GM12878 (cell line): ENCODE measurements at places on chromosomes 12 and 14.

GRCh38 chr12:1911598-1912575 is 6.6 kb downstream of the CACNA2D4 start:
- DNase-seq: no peak

DNA sequence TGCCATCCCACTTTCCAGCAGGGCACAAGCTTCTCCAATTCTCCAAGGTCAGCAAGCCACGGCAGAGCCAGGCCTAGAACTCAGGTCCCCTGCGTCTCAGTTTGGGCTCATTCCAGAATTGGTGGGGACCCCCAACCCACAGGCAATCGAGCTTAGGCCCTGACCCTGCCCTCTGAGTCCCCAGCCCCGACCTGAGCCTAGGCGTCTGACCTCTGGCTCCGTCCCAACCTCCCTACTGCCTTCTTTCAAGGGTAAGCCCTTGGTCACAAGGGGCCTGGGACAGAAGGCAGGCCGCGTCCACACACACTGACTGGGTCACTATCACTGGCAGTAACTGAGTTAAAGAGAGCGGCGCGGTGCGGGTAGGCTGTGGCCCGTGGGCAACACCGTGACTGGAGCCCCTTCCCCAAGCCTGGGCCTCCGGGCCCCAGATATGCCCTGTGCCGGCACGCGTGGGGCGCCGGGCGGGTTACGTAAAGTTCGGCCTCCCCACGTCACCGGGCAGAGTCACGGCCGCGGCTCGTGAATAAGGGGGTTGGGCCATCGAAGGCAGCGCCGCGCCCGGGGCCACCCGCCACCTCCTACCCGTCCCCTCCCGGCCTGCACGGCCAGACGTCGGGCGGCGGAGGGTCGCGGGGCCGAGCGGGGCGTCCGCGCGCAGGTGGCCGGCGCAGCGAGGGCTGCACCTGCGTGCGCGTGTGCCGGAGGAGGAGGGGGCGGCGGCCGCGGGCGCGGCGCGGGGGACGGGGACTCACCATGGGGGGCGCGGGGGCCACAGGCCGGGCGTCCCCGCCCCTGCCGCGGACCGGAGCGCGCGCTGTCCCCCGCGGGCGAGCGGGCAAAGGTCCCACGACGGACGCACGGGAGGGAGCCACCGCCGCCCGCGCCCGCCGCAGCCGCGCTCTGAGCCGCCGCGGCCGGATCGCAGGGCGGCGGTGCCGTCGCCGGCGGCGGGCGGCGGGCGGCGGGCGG is 516 bp downstream of the ANKRD9 start:
- no peak for DNase-seq

GRCh38 chr14:88630565-88630964 is 67.7 kb downstream of the ZC3H14 start:
- DNase-seq: peak; percentile 13

DNA sequence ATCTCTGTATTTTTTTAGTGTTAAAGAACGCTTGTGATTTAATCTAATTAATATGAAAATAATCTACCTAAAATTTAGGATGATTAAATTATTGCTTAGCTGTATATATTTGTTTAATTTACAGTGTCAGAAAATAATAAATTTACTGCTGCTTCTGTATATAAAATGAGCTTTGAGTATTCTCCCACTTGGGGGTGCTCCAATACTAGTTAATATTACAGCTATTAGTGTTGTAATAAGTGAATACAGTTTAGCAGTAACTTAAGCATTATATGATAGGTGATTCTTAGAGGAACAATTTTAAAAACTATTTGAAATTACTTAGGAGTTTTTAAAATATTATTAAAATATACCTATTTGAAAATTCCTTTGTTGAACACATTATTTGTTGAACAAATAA is 62.2 kb downstream of the PAPOLA start:
- DNase-seq: no peak

GRCh38 chr14:81772381-81772780 is 238.7 kb upstream of the SEL1L start:
- no peak for DNase-seq

- no peak for DNase-seq
Measured at GRCh38 chr14:59305231-59305630, 116.8 kb downstream of the DAAM1 start.

DNA sequence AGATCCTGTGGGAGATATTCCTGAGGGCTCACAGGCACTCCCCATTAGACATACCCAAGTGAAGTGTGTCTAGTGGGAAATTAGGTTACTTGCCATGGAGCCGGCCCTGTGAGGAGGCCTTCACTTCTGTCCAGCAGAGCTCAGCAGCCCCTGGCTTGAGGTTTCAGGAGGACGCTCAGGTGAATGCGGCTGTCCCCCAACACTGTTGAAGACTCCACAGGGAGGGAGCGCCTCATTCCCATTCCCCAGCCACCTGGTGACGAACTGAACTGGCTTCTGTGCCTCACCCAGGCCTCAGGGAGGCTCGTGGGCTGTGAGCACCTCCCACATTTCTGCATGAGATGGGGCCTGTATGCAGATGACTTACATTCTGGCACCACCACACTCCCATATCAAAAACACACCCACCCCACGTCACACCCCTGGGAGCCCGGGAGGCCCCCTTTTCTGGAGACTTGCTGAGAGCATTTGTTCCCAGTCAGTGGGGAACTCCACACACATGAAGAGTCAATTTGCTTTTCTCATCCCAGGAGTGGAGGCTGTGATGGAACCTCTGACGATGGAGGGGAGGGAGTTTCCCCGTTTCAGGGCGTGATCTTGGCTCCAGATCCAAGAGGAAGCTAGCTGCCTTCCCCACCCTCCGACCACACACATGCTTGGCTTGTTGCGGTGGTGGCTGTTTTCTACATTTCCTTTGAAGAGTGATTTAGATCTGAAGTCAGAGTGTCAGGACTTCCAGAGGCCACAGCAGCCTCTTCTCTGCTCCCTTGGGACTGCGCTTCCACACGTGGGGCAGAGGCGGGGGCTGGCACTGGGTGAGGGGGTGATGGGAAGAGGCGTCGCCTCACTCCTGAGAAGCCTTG is 120.7 kb downstream of the ADGRD1 start:
- no peak for DNase-seq

DNA sequence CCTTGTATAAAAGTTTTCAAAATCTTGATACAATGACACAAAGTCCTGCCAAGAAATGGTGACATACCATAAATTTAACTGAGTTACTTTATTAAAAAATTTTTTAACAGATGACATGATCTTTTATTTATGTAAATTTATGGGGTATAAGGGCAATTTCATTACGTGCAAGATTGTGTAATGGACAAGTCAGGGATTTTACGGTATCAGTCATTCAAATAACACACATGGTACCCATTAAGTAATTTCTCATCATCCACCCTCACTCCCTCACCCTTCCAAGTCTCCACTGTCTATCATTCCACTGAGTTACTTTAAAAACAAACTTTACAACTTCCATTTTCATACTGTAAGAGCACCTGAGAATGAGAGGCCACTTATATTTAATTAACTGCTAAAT is 37.4 kb downstream of the SPTLC2 start:
- no peak for DNase-seq

- no peak for DNase-seq
Measured at GRCh38 chr12:44873898-44874297, 2.2 kb downstream of the NELL2 start.

DNA sequence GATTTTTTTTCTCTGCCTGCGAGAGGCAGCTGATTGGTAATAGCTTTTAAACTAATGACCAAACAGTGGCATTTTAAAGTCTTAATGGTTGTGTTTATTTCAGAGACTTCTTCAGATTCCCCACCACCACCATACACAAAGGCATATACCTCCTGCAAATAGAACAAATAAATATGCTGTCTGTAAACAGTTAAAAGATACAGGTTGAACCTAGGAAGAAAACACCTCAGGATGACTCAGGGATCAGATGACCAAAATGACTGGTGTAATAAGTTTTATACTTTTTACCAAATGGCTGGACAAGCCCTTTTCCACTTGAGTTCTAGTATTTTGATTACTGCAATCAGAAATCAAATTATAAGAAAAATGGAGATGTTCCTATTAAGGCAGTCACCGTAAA is 364.1 kb downstream of the PAWR start:
- DNase-seq: no peak

- no peak for DNase-seq
Measured at GRCh38 chr12:94795520-94795919, 145.2 kb upstream of the TMCC3 start.

GRCh38 chr12:107679336-107679735 is 6.3 kb upstream of the PWP1 start:
- no peak for DNase-seq

DNA sequence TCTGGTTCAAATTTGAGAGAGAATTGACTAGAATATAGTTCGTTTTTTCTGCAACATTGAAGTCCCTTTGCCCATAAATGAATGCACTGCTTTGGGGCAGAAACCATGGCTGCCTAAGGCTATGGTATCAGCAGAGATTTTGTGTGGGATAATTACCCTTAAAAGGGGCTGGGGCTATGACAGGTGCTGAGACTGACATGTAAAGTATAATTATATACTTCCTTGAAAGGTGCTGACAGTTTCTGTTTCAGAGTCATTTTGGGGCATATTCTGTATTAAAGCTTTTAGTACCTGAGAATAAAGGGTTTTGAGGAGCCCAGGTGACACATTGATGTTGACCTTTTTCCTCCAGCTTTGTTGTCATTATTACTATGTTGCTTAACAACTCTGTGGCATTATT is 150.3 kb upstream of the PTPRQ start:
- peak; percentile 43 for DNase-seq

- DNase-seq: no peak
Measured at GRCh38 chr12:105552056-105552455, 221.6 kb downstream of the C12orf75 start.

DNA sequence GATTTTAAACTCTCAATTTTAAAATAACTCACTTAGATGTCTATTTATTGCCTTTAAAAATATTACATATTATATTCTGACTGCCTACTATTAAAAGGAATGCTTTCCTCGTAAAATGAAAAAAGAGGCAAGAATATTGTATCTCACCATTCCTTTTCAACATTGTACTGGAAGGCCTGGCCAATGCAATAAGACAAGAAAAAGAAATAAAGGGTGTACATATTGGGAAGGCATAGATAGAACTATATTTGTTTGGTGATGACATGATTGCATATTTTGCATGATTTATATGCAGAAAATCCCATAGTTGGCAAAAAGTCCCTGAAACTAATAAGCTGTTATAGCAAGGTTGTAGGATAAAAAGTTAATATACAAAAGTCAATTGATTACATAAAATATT is 474.6 kb upstream of the ATP2B1 start:
- DNase-seq: no peak

DNA sequence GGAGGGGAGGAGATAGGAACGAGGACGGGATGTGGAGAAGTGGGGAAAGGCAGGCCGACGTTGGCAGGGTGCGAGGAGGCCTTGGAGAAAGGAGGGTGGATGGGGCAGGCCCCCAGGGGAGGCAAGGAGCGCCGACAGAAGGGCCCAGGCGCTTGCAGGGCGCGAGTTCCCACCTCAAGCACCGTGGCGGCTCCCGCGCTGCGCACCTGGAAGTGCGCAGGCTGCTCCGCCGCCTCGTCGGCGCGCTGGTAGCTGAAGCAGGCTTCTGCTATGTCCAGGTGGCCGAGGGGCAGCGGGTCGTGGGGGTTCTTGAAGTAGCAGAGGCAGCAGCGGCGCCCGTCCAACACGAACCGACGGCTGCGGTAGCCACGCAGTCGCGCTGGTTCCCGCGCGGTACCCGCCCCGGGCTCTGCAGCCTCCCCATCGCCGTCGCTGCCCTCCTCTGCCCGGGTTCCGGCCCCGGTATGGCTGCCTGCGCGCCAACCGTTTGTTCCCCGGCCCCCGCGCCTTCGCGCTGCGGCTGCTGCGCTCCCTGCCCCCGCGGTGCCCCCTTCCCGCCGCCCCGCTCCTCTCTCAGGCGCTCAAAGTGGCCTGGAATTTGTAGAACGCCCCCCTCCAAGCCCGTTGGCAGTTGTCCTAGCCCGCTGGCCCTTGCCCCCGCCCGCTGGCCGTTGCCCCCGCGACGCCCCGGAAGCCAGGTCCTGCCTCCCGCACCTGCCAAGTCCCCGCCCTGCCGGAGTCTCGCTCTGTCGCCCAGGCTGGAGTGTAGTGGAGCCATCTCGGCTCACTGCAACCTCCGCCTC is 1.1 kb upstream of the ACTR6 start:
- DNase-seq: no peak

DNA sequence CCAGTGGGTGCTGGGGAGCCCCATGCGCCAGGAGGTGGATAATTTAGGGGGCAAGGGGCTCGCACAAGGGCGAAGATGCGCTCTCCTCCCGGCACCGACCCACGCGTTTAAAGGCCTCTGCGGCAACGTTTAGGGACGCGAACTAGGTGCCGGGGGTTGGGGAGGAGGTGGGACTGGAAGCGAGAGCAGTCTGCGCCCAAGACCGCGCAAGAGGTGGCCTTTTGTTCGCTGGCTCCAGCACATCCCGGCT is 1.3 kb downstream of the SLC38A1 start:
- DNase-seq: no peak

DNA sequence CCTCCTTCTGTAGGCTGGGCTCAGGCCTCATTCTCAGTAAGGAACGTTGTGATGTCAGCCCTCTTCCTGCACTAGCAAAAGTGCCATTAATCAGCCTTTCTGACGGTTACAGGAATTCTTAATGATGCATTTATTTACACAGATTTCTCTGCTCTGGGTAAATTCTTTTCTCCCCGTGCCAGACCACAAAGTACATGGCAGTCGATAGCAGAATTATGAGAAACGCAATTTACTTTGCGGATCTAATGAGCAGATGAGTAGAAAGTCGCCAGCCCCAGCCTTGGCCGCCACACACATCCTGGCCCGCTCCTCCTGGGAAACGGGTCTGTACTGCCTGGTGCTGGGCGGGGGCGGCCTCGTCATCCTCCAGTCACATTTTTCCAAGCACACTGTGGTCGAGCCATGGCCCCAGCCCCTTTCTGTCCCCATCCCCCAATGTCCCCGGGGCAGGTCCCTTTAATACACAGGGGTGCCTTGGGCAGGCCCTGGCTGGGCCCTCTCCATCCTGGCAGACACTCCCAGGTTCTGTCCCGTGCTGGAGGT is 25.9 kb downstream of the NOC4L start:
- DNase-seq: no peak
